ENCODE measurements at places on chromosomes 3 and 15.

- no peak for DNase-seq
These were observed 47.7 kb downstream of the UMPS start for GRCh38 chr3:124777762-124778470.

- peak; percentile 10 for DNase-seq
These were observed 75.9 kb downstream of the TMEM108 start for GRCh38 chr3:133113927-133114597.

- no peak for DNase-seq
These were observed 231.9 kb upstream of the WNT5A start for GRCh38 chr3:55719006-55719405.

GRCh38 chr3:116445311-116445841 is at the start of gene LSAMP:
Gene LSAMP (minus strand): TSS chr3:116445487.
- DNase-seq: peak; percentile 40

DNA sequence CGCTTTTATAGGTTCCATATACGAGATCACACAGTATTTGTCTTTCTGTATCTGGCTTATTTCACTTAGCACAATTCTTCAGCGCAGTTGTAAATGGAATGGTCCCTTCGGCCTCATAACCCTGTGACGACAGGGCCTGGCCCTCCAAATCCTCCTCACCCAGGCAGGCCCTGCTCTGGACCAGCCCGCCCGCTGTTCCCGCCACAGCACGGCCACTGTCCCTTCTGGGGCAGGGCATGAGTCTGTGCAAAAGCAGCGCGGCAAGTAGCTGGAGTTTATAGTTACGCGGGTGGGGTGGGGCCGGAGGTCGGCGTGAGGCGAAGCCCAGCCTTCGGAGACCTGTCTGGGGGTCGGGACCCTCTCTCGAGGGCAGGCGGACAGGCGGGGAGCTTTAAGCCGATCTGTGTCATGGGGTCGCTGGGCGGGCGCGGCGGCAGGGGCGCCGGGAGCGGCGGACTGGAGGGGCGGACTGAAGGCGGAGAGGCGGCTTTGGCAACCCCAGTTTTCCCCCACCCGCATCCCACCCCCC is 543 bp downstream of the ARPIN start:
- no peak for DNase-seq

DNA sequence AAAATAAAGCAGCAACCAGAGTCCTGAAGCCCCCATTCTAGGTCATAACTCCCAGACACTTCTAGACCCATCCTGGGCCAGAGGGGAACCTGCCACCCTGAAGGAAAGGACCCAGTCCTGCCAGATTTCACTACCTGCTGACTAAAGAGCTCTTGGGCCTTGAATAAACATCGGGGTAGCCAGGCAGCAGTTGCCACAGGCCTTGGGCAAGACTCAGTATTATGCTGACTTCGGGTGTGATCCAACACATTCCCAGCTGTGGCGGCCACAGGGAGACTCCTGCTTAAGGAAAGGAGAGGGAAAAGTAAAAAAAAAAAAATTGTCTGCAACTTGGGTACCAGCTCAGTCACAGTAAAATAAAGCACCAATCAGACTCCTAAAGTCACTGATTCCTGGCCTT is 23.8 kb downstream of the NEDD4 start:
- DNase-seq: no peak

GRCh38 chr3:195853996-195854395 is 42.3 kb upstream of the MUC4 start:
- DNase-seq: no peak

- DNase-seq: no peak
These were observed 21.6 kb downstream of the RNU5B-1 start for GRCh38 chr15:65326117-65326526.

- peak; percentile 5 for DNase-seq
These were observed 64.6 kb downstream of the LPP start for GRCh38 chr3:188218603-188219002.

DNA sequence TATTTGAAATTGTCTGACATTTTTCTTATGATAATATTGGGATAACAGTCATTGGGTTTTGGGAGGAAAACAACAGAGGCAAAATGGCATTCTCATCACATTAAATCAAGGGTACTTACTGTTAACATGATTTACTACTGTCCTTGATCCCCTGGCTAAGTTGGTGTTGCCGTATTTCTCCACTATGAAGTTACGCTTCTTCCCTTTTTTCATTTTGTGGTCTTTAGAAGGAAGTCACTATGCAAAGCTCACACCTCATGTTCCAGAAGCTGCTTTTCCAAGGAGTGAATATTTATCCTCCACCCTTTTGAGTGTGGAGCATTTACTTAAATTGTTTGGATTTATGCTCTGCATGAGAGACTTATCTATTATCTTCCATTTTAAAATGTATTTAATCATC is 63.7 kb downstream of the ALCAM start:
- no peak for DNase-seq

DNA sequence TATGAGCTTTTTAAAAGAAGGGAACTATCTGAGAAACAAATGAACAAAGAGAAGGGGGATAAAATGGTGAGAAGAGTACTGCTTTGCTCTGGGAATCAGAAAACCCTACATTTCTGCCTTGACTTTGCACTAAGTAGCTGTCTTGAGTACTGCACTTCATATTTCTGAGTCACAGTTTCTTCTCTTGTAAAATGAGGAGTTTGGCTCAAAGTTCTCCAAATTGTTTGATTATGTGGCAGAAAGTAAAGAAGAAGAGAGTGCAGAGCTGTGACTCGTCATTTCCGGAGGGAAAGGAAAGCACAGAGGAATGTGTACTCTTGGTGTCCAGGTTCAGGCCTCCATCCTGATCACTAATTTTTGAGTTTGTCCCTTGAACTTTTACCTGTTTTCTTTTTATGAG is 54.7 kb downstream of the TP63 start:
- no peak for DNase-seq

DNA sequence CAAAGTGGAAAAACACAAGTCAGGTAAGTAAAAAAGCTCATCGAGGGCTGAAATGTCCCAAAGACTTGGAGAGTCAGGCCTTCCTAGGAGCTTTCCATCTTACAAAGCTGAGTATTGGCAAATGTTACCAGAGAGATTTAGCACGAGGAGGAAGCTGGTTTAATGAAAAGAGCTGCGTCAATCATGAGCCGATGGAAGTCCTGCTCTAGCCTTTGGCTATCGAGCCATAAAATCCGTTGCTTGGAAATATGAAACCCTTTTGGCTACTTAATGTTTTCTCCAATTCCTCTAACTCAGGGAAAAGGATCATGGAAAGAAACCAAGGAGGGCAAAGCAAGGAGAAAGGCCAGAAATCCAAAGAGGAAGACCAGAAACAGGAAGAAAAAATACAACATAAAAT is 1074.6 kb downstream of the FHIT start:
- no peak for DNase-seq

- DNase-seq: no peak
These were observed 257.1 kb downstream of the UACA start for GRCh38 chr15:70505936-70506912.

DNA sequence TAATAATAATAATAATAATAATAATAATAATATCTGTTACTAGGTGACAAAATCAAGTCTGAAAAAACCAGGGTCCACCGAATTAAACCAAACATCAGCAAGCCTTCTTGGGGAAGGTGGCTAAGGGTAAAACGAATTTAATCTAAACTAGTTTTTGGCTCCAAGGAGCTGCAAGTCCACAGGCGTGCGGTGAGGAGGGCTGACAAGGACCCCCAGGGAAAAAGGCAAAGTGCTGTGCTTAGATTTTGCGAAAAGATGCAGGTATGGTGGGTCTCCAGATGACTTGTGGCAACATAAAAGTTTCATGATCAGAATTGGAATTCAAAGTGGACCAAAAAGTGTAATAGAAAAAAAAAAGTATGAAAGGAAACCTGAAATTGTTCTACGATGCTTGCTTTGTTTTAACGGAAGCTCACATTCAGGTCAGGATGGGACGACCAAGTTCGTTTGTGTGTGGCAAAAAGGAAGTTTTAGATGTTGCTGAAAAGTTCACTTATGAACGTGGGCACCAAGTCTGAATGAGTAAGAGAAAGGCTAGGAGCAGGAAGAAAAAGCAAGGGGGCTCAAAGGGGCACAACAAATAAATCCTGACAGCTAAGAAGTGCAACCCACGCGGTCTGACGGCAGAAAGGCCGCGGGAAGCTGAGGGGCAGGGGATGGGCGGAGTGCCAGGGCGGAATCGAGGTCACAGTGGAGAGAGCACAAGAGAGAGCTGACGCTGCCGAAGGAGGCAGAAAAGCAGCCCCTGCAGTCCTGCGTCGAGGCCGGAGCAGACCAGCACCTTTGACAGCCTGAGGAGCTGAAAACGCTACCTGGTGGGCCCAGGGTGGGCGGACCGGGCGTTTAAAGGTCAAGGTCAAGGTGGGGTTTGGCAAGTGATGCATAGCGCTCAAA is 1.1 kb downstream of the WDR82 start:
- DNase-seq: no peak

DNA sequence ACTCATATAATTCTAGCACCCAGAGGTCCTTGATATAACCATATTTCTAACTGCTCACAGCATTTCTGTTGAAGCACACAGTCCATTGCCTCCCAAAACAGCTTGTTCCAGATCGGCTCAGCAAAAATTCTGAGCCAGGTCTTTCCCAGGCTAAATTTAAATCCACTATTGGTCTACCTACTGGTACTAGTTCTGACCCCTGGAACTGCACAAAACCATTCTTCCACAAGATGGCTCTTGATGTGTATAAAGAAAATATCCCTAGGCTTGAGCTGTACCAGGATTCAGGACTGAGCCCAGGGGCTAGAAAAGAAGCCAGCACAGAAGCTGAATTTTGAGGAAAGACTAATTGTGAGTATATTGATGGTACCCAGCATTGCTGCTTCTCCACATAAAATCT is 75.4 kb upstream of the ABHD17C start:
- DNase-seq: no peak

- peak; percentile 51 for DNase-seq
These were observed 35.5 kb upstream of the PLCL2 start for GRCh38 chr3:16849229-16849628.

GRCh38 chr3:197750858-197751737 is 1.4 kb downstream of the FYTTD1 start:
- no peak for DNase-seq

GRCh38 chr3:169813757-169814517 is 1.2 kb upstream of the LRRC34 start:
- peak; percentile 33 for DNase-seq

- DNase-seq: no peak
These were observed 33.6 kb downstream of the VPS13C start for GRCh38 chr15:62026487-62027262.

DNA sequence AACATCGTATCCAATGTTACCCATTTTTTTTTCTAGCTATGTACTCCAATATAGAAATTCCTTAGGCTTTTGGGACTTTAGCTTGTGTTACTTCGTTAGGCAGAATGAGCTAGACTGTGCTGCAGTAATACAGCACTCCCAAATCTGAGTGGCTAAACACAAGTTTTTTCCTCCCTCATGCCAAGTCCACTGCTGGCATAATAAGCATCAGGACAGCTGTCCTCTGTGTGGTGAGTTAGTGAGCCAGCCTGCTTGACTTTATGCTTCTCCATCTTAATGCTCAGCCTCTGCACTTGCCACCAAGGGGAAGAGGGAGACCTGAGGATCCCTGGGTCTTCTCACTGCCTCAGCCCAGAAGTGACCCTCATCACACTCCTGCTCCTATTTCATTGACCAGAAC is 18.2 kb upstream of the ACOX2 start:
- no peak for DNase-seq

DNA sequence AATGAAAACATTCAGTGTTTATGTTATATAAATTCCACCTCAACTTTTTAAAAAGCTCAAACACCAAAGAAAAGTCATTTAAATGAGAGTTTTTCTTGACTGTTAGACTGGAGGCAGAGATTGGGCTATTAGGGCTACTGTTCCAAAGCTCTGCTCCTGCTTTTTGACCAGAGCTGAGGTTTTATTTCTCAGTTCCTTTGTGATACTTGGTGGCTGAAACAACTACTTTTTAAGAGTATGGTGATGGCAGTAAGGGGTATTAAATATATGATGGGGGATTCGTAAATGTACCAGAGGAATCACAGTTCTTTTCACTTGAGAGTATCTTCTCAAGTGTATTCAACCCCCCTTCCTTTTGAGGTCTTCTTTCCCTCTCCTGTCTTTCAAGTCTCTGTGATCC is 186.1 kb upstream of the CGNL1 start:
- no peak for DNase-seq

DNA sequence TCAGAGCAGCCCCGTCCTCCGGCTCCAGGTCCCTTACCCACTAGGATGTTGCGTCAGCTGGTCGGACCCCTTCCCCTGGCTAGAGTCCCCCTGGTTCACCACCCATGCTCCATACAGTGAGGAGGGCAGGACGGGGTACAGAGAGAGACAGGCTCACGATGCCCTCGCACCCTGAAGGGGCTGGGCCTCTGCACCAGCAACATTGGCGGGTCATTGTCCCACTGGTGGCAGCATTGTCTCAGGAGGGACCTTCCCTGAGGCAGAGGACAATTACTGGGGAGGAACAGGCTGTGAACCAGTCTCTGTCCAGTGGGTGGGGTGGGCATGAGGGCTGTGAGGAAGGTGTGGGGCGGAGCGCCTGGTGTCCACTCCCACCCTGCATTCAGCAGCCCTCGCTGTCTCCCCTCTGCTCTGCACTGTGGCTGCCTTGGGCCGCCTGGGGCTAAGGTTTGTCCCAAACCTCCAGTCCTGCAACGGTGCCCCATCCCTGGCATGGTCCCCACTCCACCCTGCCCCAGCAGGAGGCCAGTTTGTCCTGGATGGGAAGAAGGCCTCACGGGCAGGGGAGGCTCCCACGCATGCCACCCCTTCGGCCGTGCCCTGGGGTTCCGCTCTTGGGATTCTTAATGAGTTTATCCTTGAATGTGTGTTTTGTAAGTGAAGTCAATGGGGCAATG is 48.0 kb upstream of the KLF13 start:
- DNase-seq: no peak

- peak; percentile 38 for DNase-seq
These were observed 38.8 kb upstream of the CLDN18 start for GRCh38 chr3:137970914-137971831.

DNA sequence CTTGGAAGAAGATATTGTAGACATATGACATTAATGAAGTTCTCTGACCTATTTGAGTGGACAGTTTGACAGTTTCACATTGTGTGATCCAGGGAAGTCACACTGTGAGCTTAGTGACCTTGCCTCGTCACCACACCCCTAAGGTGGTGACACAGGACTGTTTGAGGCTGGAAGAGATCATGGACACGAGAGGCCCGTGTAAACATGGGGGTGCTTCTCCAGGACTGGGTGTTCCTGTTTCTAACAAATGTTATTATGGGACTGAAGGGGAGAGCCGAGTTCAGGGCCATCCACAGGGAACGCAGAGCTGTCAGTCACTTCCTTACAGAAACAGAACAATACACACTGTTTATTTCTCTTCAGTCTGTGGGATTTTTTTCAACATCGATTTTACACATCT is 96.5 kb upstream of the DNAJC19 start:
- DNase-seq: no peak

GRCh38 chr15:90790057-90790456 is 72.9 kb downstream of the BLM start:
- no peak for DNase-seq

GRCh38 chr15:101623367-101624304 is 28.5 kb downstream of the TM2D3 start:
- no peak for DNase-seq

- no peak for DNase-seq
These were observed 296.5 kb upstream of the RASGRP1 start for GRCh38 chr15:38861108-38861507.

- no peak for DNase-seq
These were observed 441 bp upstream of the UCN2 start for GRCh38 chr3:48564022-48564421.
